ENCODE measurements at places on chromosomes 4 and X.
A peak's percentile ranks its signal among the peaks of the same experiment; 100 is the strongest.

- DNase-seq: no peak
Measured at GRCh38 chr4:140662082-140662869, 93.5 kb upstream of the UCP1 start.

DNA sequence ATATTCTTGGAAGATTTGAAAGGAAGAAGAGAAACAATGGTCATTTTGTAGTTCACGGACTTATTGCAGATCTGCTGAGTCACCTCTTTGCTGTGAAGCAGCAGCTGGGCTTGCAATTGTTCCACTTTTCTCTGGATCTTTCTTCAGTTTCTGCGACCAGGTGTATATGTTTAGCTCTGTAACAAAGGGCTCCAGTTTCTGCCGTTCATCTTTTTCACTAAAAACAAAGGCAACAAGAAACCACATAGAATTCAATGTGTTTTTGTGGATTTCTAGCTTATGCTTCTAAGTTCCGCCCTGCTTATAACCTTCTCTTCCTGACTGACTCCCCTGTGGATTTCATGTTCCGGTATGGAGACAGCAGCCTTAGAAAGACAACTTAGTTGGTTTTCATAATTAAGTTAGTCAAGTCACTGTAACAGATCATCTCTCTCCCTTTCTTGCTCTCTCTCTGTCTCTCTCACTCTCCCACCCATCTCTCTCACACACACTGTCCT lies 121.6 kb upstream of the EPHA5 start:
- no peak for DNase-seq

DNA sequence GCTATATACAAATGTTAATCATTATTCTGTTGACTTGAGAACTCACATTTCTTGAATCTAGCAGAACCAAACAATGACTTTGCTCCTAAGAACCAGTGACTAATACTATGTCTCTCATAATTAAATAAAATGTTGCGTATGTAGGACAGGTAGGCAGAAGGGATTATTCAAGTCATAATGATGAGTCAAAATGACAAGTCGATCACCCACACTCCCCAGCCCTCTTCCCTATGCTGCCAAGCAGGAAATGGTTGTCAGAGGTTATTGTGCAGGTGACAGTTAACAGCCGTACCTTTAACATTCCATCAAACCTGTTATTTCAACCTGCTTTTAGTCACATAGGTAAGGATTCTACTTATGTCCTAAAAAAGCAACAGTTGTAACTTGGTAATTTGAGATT lies 22.0 kb upstream of the STK26 start:
- DNase-seq: peak; percentile 25

GRCh38 chr4:111537871-111538270 lies 607.4 kb upstream of the FAM241A start:
- no peak for DNase-seq

GRCh38 chrX:6599230-6599860 lies 64.4 kb upstream of the VCX3A start:
- no peak for DNase-seq

DNA sequence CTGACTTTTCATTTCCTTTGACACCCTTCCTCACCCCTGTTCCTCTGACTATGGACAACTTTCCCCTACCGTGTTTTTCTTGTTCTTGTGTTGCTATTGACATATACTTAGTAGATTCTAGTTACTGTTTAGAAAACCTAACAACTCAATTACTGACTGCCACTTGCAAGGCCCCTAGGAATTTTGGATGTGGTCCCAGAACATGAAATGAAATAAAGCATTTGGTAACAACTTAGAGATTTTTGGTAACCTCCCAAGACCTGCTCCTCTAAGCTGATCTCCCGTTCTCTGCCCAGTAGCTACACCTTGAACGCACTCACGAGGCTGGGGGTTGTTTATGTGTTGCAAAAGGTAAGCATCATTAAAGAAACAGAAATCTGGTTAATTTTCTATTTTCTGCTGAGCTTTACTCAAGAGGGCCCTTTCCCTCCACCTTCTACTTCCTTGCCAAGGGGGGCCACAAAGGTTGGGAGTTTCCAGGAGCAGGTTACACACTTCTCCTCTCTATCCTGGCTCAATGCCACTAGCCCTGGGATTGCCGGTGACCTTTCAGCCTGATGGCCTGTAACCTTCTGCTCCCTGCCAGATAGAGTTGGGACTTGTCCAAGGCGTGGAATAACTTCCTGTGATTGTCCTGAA lies 20.5 kb downstream of the GAB3 start:
- no peak for DNase-seq

GRCh38 chr4:12375805-12376204 lies 947.1 kb upstream of the HS3ST1 start:
- DNase-seq: no peak

DNA sequence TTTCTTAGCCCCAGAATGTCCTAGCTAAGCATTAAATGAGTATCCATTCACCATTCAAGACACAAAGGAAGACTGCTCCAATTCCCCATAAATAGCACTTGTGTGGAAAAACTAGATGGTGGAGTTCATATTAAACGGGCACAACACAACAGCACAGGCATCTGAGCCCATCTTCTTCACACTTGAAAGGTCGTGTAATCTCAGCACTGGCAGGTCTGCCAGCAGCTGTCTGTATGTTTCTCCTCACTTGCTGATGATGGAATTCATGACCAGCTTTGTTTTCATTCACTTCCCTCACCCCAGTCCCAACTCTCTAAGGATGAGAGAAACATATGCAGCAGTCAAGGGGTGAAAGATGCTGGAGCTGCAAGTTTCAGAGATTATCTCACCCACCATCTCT lies 148.7 kb downstream of the AFAP1 start:
- no peak for DNase-seq

- DNase-seq: no peak
Measured at GRCh38 chr4:96835991-96836390, 996.1 kb downstream of the PDHA2 start.

DNA sequence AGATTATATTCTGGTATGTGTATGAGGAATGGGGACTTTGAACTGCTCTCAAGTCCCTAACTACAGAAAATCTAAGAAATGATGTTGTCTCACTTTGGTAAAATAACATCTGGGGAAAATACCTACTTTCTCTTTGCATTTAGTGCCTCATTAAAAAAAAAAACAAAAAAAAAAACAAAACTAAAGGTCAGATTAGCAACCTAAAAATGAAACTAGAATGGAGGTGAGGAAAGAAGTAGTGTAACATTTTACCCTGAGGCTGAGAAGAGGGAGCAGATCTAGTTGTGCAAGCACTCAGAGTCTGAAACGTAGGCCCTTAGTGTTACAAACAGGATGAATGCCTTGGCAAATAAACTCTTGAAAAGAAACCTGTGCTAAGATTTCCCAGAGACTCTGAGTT lies 56.0 kb downstream of the VGLL1 start:
- peak; percentile 66 for DNase-seq
